ENCODE measurements at places on chromosomes 6 and 20.

GRCh38 chr6:29414588-29414987 lies at the start of gene OR12D1:
Gene OR12D1 (plus strand): TSS chr6:29414928.
- no peak for DNase-seq

DNA sequence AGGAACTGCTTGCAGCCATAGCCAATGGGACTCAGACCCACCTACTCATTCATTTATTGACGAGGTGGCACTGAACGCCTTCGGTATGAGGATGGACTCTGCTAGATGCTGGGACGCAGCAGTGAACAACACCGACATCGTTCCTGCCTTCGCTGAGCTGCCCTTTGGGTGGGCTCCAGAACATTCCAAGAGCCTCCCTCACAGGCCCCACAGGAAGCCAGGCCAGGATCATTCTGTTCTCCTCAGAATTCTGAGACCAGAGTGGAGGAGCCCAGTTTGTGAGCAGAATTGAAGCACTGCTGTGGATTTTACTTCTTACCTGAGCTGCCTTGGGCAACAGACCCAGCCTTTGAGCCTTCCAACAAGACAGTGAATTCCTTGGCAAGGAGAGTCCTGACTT lies 82.1 kb downstream of the KCNB1 start:
- no peak for DNase-seq

DNA sequence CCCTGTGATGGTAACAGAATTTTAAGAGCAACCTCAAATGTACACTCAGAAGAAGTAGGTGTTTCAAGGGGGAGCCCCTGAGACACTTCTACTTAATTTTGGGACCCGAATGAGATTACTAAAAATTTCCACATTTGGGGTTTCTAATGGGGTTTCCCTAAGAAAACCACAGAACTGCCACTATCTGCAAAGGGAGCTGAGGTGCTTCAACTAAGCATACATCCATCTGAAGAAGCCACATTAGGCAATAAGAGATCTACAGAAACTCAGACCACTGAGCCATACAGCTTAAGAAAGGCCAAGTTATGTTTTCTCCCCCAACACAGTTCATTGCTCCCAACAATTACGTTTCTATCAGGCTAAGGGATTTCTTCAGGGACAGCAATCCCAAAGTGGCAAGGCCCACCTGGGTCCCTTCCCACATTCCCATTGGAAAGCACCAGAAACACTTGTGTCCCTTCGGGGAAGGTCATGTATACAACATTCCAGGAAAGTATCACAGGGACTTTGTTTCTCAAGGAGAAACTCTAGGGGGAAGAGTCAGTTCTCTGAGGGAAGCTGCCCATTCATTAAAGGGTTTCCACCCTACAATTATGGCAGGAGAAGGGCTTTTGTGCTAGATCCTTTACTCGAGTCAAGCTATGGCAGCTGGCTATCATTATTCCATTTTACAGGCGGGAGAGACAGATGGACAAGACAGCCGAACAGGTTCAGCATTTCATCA lies 5.0 kb downstream of the BCL2L1 start:
- DNase-seq = no peak

GRCh38 chr20:23244156-23244915 lies 106.3 kb upstream of the NXT1 start:
- DNase-seq = no peak

DNA sequence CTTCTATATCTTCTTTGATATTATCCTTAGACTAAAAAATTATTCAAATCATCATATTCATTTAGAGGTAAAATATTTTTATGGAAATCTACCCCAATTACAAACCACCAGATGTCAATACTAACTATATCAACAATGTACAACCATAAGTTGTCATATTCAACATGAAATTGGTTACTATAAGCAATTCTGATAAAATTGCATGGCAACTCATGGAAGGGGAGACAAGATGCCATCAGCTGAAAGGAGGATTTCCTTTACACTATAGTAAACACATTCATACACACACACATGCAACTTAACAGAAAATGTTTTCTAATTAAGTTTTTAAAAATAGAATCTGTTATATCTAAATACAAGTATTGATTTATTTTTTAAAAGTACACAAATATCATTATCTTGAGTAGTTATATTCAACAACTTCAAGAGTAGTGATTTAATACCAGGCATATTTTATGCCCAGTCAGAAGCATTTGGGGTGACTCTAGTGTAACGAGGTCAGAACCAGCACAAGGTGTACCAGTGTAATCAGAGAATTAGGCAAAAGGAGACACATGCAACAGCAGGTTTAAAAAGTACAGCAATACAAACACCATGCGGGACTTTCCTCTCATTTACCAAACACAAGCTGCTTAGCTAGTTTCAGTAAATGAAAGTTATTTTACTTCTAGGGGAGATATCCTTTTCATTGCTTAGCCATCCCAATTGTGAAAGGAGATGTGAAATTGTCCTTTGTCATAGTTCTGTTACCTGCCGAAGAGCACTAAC lies 1.0 kb downstream of the FILIP1 start:
- no peak for DNase-seq

DNA sequence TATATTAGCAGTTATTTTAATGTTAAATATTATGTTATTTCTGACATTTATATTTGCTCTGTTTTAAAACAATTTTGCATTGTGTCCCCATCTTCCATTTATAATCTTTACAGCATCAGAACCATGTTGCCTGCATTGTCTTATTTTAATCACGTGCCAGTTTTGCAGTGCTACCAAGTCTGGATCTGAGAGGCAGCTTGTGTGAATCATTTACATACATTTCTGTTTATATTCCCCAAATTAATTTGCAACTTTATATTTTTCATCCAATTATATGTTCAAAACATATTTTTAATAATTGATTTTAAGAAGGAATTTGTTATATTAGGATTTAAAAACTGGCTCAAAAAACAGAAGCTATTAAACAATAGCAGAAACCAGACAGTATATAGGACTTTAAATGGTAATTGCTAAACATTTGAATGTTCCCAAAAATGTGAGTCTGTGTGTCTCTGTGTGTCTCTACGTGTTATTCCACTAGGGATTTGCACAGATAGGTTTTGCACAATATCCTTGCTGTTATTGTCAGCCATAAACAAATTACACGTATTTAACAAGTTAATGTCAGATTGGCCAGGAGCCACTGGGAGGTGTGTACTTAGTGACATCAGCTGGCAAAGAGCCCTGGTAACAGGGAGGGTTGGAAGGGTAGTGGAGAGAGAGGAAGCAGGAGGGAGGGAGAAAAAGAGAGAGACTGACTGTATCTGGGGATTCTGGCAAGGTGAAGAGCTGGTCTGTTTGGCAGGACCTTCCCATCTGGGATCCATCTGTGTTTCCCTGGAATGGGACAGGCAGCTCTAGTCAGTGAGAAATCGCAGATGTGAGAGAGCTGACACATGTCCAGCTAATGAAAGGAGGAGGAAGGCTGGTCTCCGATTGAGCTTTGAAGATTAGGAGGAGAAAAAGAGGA lies 72.1 kb downstream of the CBFA2T2 start:
- no peak for DNase-seq
